ENCODE measurements at places on chromosomes 6 and 20.

DNA sequence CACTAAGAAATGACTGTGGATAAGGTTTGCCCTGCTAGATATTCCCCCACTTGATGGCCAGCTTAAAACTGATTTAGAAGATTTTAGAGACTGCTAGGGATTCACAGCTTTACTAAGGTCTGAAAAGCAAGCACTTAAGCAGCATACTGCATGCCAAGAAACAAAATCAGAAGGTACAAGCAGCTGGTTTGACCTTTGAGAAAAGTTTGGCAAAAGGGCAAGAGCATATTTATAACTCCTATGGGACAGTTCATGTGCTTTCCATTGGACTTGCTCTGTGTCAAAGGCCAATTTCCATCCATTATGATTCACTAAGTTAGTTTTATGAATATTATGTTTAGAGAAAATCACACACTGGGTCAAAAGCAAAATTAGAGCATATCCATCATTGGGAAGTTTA, 402.8 kb downstream of the PKHD1 start:
- no peak for DNase-seq

- DNase-seq: no peak
These were observed 27.8 kb downstream of the LRRC1 start for GRCh38 chr6:53822401-53823125.

DNA sequence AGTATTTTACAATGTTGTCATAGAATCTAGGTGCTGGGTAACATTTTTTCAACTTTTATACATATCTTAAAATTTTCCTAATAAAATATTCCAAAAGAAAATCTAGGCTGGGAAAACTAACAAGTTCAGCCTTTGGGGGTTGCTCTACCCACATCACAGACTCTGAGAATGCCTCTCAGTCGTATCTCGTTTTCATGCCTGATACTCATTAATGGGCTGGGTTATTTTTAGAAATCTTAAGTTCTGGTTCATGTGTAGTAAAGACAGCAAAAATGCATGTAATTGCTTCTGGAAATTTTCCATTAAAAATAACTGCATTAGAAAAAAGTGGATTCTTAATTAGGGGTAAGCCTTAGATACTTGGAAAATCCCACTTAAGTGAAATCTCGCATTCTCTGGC, 149.3 kb downstream of the SLC24A3 start:
- no peak for DNase-seq

DNA sequence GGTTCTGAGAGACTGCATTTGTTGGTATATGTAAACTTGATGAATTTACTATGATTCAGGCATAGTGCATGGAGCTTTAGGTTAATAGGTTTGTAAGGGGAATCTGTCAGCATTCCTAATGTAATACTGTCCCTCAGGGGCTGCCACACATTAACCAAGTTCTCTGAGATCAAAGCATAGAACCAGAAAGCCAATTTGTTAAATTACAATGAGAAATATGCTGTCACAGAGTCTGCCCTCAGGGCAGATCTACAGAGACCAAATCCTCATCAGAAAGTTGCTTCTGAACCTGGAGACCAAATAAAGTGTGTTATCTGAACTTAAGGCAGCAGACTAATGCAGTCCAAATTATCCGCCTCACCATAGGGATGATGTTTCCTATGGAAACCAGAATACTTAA, 250.8 kb upstream of the HTR1E start:
- DNase-seq: no peak

GRCh38 chr6:111482959-111483735, at the start of gene REV3L:
TSS of gene REV3L (minus strand) at chr6:111483218. CDS start at chr6:111482888, 330 bp downstream.
- DNase-seq: peak; percentile 78

GRCh38 chr6:157555455-157556143, 174.6 kb downstream of the ZDHHC14 start:
- DNase-seq: no peak

- DNase-seq: no peak
These were observed 244.7 kb downstream of the CBLN4 start for GRCh38 chr20:55760586-55760985.

GRCh38 chr20:478010-478948, 15.9 kb upstream of the TBC1D20 start:
- DNase-seq: no peak

GRCh38 chr20:52473186-52473585, 281.6 kb upstream of the ZFP64 start:
- DNase-seq: no peak

DNA sequence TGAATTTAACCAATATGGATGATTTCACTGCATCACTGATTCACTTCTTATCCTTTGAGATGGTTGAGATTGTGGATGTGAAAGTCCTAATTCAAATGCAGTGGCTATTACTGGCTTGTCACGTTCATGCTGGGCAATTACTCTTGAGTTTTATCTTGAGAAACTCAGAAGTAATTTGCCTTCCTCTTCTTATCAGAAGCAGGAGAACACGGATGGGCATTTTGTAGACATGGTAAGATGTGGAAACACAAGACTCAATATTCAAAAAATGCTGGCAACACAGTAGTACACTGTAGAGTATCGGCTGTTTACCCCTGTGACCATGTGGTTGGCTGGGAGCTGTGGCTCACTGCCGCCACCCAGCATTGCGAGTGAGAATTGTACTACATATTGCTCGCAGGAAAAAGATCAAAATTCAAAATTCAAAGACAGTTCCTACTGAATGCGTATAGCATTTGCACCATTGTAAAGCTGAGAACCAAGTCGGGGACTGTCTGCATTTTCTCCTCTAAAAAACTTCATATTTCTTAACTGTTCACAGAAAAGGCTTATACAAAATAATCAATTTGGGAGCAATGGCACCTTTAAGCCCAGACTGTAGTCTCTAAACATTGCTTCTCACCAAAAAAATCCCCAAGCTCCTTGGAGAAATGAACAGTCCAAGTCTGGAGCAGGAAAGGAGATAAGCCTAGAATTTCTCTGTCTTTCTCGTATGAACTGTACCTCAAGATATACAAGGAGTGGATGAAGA, 61.9 kb upstream of the ELOVL5 start:
- peak; percentile 2 for DNase-seq

DNA sequence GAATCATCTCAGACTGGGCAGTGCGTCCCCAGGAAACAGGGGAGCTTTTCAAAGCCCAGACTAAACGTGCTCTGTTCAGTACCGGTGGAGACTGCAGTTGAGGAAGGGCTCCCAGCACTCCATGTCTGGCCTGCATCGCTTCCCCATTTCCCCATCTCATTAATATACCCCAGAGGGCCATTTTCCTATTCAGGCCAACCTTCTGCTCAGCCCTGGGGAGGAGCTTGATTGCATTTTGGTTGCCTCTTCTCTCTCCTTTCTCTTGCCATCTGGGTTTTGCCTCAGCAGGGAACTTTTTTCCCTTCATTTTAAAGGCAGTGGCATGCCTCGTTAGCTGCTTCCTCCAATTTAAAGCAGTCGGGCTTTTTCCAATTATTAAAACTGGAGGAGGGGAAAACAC, 394.3 kb upstream of the SOX4 start:
- no peak for DNase-seq

- no peak for DNase-seq
These were observed 70.0 kb upstream of the SRSF6 start for GRCh38 chr20:43387737-43388136.

- DNase-seq: no peak
These were observed 7.8 kb downstream of the SGK1 start for GRCh38 chr6:134309983-134310605.

DNA sequence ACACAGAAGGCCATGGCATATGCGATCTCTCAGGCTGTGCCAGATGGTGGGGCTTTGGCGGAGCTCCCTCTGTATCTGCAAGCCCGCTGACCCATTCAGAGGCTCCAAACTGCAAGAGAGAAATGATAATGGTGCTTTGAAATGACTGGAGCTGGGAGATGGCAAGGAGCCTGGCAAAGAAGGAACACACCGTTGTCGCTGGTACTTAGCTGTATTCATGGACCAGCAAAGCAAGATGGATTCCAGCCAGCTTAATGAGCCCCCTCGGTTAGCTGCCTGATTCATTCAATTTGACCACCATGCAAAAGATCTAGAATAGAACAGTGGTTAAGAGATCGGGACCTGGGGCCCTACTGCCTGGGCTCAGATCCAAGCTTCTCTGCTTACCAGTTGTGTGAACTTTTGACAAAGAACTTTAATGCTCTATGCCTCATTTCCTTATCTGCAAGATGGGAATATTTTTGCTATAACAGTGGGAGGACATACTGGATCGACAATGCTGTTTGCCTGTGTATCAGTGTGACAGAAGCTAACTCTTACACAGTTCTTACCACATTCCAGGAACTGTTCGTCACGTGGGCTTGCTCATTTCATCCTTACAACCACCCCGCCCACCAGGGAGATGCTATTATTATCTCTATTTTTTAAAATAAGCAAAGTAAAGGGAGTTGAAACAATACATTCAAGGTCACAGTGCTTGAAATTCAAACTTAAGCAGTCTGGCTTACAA, 317.8 kb upstream of the SULF2 start:
- no peak for DNase-seq

DNA sequence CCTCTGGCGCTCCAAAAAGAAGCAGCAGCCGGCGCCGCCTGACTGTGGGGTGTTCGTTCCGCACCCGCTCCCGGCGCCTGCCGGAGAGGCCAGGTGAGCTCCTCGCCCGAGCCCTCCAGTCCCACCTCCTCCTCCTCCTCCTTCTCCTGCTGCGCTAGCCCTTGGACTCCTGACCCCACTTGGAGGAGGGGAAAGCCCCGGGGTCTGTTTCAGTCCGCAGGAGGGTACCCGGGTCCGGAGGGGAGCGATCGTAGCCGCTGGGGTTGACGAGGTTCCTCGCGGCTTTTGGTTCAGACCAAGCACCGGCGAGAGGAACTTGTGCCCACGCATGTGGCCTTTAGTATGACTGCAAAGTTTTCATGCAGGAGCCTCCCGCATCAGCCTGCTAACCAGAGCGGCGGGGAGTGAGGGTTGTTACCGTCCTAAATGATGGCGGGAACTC, 493 bp downstream of the CRYBG1 start:
- no peak for DNase-seq

GRCh38 chr6:14738933-14739332, 506.9 kb upstream of the JARID2 start:
- peak; percentile 55 for DNase-seq

DNA sequence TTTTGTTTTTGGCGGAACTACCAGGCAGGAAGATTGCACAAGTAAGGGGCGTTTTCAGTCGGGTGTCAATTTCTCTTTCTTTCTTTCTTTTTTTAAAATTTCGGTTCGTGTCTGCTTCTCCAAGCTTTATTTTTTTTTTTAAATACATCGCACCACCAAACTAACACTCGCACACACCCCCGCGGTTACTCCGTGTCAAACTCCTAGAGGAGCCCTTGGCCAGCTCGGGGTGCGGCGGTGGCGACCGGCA, 338 bp downstream of the UTRN start:
- DNase-seq: no peak
